ENCODE measurements at places on chromosomes 1 and 21. TPM values are rescaled to one million over a fixed set of nuclear protein-coding genes. Genes with fewer than 3 reads are reported as not detected.

GRCh38 chr1:228795596-228795995 lies 60.3 kb downstream of the RHOU start:
- no peak for DNase-seq

DNA sequence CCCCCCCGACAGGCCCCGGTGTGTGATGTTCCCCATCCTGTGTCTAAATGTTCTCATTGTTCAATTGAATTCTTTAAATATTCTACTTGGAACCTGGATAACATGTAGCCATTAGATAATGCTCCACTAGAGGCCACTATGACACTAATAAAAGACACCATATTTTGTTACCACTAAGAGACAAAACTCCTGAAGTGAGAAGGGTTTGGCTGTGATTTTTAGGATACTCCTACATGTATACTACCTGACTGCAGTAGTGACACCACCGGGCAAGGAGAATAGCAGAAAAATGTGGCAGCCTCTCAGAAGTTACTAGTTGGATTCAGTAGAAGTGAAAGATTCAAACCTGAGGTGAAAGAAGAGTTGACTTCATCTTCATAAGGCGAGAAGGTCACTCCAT lies 36.0 kb downstream of the F5 start:
- DNase-seq = peak; percentile 30

The IFI44 gene
- 0.11 TPM for total RNA-seq

The THEM5 gene
- not detected for total RNA-seq

GRCh38 chr1:98674075-98674781 lies 12.7 kb downstream of the SNX7 start:
- no peak for DNase-seq

DNA sequence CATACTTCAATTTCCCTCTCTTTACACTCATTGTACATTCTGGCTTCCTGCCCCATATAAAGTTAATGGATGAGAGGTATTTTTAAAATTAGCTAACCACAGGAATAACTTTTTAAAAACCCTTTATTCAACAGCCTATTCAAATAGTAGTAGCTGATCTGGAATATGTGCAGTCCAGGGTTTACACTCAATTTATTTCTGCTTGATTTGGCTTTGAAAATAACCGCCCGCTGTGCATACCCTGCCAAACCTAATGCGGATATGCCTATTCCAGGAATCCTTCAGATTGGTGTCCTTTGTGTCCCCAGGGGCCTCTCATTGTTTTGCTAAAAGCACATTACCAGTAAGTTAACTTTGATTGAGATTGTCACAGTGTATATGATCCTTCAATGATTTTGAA lies 1686.2 kb downstream of the PLA2G4A start:
- no peak for DNase-seq

DNA sequence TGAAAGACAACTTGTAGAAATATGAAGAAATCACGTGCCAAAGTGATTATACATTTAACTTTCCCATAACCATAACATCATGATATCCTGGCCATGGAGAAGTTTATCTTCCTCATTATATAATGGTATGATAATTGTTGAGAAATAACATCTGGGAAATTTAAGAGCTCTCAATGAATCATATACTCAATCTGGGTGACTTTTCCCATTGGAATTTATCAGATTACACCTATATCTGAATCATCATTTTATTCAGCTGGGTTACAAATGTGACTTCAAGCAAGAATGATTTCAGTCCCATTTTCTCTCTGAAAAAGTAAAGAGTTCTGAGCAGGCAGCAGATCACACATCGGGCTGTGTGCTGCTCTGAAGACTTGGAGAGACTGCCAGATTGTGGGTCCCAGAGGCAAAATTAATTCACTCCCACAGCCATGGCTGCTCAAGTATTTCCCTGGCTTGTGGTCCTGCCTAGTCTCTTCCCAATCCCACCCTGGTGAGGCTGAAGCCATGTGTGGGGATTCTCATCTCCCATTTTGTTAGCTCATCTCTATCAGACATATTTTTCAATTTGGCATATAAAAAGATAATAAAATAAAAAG lies 278.0 kb downstream of the MRPL39 start:
- DNase-seq = no peak

The SOX13 gene
- 0.35 TPM for total RNA-seq

DNA sequence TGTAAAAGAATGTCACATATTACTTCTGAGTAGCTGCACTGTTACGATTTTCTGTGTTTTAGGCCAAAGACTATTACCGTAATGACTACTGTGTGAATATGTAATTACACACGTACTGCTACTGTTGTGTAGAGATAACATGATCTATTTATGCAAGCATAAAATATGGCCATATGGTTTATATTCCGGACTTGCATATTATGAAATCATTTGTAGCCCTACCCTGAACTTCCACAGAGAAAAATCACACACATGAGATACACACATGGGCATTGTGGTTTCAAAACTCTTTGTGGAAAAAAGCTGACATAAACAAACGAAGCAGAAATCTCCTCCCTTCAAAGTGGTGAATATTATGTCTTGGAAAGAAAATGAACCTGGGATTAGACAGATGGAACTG lies 373.0 kb upstream of the ADAMTS5 start:
- DNase-seq = no peak

The THEM4 gene
- 27.4 TPM for total RNA-seq

The APCS gene
- total RNA-seq = 0.29 TPM

DNA sequence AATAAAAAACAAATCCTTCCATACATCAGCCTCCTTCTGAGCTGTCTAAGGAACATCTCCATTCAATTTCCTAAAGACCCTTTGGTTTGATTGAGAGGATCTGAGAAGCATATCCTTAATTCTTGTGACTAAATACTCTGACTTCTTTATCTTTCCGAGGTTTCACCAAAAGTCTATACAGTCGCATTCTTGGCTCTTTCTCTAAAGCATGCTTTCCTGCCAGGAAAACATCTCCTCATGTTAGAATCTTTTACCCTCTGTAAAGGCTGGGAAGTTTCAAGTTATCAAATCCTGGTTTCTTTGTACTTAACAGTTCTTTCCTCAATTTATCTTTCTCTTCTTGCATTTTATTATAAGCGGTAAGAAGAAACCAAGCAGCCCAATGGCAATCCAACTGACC lies 630.4 kb downstream of the PTPRC start:
- no peak for DNase-seq

The CSF3R gene
- total RNA-seq = 0.71 TPM

DNA sequence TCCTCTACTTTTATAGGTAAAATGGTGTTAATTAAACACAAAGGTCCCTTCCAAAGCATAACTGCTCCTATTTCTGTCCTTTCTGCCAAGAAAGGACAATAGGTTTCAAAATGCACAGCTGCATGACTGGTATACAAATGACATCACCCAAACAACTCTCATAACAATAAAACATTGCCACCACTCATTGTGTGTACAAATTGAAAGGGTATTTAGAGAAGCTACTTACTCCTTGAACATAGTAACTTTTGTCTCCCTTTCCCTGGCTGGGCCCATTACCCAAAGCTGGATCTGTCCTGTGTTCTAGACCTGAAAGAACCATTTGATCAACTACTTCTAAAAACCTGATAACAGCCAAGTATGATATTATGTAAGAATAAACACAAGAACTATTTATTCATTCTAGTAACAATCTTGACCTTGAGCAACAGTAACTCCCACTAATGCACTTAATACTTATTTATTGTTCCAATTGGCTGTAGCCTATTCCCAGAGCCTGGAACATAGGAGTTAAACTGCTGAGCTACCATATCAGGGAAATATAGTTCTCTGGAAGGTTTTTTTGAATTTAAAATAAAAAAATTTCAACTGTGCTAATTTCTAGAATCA lies 38.2 kb downstream of the TTLL7 start:
- DNase-seq = no peak

- DNase-seq = no peak
These were observed 22.8 kb downstream of the CDC7 start for GRCh38 chr1:91523482-91523881.

The PDE4B gene
- total RNA-seq = 0.07 TPM

The OR2L13 gene
- total RNA-seq = not detected

DNA sequence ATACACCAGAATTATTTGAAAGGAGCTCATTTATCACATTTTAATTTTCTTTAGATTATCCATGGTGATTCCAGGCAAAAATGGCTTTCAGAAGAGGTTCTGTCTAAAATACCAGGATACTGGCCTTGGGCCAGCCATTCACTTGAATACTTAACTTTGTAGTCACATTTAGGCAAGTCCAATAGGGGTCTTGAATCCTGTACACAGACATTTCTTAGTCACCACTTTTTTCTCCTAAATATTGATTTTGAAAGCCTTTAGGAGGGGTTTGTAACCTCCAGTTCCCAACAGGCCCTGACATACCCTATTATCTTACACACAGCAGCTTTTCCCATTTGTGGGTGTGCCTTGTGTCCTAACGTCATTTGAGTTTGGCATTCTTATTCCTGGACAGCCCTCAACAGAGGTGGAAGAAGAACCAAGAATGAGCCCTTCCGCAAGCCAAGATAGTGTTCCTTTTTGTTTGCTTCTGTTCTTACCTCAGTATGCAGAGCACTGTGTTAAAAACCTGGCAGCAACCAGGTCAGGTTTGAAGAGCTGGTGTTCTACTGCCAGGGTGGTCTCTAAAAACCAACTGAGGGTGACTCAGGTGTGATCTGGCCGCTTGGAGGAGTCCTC lies 19.5 kb downstream of the MAP3K7CL start:
- DNase-seq = no peak

- no peak for DNase-seq
These were observed 3.8 kb upstream of the INKA2 start for GRCh38 chr1:111742938-111743549.

GRCh38 chr1:94980582-94981574 lies 54.0 kb upstream of the CNN3 start:
- DNase-seq = no peak

DNA sequence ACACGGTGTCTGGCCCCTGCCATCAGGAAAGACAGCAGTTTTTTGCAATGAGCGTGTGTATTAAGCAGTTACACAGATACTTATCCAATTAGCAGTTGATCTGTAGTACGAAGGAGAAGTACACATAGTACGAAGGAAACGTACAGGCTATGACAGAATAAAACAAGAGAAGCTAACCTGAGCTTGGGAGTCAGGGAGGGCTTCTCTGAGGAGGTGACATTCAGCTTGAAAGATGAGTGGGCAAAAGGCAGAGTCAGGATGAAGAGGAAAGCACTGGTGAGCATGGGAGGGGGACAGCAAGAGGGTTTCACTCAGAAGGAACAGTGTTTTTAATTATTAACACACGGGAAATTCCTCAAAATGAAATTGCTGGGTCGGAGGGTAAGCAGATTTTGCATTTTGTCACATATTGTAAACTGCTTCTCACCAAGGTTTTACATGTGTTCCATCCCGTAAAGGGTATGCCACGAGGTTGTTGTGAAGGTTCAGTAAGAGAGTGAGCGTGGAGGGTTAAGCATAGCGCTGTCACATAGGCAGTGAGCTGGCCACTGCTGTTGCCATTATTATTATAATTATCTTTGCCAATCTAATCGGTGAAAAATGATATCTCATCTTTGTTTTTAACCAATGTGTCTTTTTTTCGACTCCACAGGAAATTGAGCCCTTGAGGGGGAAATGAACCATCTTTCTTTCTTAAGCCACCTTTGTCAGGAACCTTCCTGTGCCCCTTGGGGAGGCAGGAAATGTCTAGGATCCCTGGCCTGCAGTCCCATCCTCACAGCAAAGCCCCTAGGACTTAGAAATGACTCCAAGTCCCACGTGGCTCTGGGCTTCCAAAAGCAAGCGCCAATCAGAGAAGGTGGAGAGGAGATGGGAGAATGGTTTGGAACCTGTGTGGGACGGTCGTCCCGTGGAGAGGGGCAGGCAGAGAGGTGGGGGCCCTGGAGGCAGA lies 47.3 kb upstream of the POU3F1 start:
- DNase-seq = no peak

- no peak for DNase-seq
These were observed 57.1 kb upstream of the SPOCD1 start for GRCh38 chr1:31872658-31873636.

GRCh38 chr1:62070384-62071011 lies 124.2 kb upstream of the L1TD1 start:
- DNase-seq = peak; percentile 16

The DAB1 gene
- not detected for total RNA-seq

DNA sequence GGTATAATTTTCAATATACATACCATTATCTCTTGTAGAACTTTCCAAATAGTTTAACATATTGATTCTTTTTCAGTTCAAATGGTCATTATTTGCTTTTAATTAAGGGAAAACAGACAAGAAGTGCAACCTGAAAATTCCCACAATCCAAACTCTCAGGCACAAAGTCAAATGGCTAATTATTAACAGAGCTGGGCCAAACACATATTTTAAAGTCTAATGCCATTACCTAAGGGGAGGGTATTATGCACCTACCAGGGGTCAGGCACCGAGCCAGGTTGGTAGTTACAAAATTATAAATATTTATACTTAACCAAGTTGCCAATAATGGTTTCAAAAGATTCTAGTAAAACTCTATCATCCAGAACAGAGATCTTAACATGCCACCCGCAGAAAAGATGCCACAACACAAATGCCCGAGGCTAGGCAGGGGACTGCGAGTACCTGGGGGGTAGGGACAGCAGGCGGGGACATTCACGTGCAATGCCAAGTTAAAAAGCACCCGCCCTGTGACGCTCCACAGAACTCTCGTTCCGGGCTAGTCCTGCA lies 15.0 kb downstream of the LBR start:
- no peak for DNase-seq

The VANGL1 gene
- 12.7 TPM for total RNA-seq

DNA sequence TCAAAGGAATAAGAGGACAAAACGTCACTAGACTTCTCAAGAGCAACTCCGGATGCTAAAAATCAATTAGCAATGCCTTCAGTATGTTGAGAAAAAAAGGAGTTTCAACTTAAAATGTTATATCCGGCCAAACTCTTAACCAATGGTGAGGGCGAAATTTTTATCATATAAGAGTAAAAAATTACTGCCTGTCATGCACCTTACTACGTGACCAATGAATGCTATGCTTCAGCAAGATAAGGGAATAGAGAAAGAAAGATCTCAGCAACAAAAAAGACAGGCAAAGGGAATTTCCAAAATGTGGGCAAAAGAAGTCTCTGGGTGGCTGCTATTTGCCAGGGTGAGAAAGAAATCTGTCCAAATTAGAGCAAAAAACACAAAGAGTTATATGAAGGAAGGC lies 47.4 kb upstream of the LRRC7 start:
- DNase-seq = peak; percentile 34

- no peak for DNase-seq
These were observed 67.7 kb downstream of the GDAP2 start for GRCh38 chr1:117861694-117862093.

DNA sequence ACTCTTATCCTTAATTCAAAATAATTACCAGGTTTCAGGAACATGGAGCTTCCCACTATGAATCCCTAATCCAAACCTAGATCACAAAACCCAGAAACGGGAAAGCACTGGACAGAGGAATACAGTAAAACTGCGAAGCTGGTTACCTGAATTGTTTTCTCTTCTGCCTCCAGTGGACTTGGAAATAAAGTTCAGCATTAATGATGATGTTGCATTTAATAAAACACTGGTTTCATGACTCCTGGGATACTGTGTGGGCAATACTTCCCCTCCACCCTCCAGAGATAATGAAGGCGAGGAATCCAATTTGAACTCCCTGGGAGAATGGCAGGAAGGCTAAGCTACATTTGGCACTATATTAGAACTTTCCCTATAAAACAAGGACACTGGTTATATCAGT lies 65.1 kb downstream of the WLS start:
- no peak for DNase-seq

GRCh38 chr1:10848109-10848684 lies 51.8 kb upstream of the CASZ1 start:
- DNase-seq = no peak

Data from K562 (cell line).